ENCODE measurements at places on chromosomes 2 and 18.

DNA sequence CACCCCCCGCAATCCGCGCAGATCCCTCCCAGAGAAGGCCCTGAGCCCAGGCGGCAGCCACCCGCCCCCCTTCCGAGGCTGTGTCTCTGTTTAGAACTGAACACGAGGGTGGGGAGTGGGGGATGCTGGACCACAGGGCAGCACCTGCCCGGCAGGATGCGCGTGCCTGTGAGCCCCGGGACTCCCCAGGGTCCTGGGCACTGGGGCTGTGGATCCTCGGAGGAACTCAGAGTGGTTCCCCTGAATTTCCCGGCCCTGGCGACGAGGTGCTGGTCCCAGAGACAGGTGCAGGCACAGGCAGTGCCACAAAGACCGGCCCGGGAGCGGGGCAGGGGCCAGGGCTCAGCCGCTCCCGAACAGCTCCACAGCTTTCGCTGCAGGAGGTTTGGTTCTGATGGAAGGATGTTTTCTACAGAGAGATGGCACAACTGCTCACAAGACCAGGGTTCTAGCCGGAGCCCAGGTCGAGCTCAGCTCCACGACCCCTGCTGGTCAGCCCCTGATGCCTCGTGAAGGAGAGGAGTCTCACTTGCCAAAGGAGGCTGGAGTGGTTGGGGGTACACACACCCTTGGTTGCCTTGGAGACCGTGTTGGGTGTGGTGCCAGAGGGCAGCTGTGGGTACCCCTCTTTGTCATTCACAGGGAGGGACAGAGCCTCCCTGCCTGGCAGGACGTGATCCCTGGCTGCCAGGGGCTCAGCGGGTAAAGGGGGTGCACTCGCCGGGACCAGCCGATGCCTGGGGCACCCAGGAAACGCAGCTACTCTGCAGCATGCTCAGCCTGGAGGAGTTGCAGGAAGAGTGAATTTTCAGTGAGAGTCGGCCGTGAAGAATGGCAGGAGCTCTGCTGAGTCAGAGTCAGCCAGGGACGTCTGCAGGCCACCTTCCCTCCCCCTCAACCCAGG lies 4.4 kb upstream of the NEU4 start:
- DNase-seq, result no peak

GRCh38 chr2:108414256-108414876 lies 34.6 kb upstream of the GCC2 start:
- no peak for DNase-seq

GRCh38 chr2:75406131-75406581 lies 154.6 kb downstream of the EVA1A start:
- DNase-seq, result no peak

DNA sequence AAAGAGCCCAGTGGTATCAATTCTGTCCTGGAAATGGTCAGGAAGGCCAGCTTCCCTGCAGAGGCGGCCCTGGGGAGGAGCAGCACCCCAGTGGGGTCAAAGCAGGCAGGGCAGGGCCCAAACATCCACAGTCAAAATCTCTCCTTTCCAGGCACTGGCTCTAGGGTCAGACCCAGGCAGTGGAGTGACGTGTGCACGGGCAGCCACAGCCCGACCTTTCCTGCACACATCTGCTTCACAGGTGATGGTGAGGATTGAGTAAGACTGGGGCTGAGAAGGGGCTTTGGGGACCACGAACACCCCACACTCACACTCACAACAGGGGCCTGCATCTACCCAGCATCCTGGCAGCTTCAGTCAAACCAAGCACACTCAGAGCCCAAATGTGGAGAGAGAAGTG lies 97.8 kb upstream of the GLI2 start:
- DNase-seq, result no peak

GRCh38 chr2:209721497-209721896 lies 50.1 kb upstream of the UNC80 start:
- DNase-seq, result no peak

GRCh38 chr2:169659320-169659719 lies 34.9 kb downstream of the CFAP210 start:
- DNase-seq, result no peak

DNA sequence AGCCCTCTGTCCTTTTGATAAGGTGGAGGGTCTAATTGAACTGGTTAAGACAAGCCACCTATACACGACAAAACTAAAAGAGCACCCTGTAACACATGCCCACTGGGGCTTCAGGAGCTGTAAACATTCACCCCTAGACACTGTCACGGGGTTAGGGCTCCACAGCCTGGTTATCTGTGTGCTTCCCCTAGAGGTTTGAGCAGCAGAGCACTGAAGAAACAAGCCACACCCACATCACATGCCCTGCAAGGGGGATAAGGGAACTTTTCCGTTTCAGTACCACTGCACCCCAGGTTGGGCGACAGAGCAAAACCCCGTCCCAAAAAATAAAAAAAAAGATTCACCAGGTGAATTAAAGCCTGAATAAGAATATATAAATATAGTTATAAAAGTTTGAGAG lies 913.7 kb upstream of the ACVR2A start:
- DNase-seq, result no peak

- no peak for DNase-seq
Measured at GRCh38 chr18:8116341-8117005, 492.8 kb upstream of the RAB12 start.

DNA sequence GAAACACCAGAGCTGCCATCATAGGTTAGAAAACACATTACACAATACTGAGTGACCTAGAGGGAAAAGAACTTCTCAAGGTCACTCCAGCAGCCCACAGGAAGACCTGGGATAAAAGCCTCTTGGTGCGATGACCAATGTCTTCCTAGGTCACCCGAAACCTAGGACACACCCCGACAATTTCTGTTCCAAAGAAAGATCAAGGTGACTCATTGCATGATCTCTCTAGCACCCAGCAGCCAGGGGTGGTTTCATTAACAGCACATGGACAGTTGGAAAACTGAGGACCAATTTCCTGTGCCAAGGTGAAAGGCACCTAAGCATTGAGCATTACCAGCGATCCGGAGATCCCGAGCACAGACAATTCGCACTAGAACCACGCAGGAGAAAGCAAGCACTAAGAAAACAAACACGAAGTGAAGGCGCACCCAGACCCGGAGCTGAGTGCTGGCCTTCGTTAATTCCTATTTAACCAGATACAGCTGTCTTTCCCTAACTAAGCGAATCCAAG lies 1.5 kb downstream of the CACNB4 start:
- DNase-seq, result no peak

- DNase-seq, result no peak
Measured at GRCh38 chr2:24110660-24111303, 12.4 kb downstream of the PFN4 start.

GRCh38 chr2:74292751-74293150 lies 50.5 kb downstream of the SLC4A5 start:
- no peak for DNase-seq

DNA sequence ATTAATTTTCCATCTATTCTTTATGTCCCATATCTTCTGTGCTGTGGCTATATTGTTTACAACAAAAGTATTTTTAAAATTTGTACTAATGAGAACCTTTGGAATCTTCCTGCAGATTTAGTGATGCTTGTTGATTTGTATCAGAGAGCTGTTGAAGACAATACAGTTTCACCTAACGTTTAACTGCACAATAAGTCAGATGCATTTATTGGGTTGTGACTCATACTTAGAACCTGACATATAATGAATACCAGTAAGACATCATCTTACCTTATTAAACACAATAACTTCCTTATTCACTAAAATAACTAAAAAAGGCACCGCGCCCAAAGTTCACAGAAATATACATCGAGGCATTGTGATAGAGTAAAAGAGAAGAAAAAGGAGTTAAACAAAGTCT lies 43.8 kb upstream of the IL1R1 start:
- DNase-seq, result no peak

DNA sequence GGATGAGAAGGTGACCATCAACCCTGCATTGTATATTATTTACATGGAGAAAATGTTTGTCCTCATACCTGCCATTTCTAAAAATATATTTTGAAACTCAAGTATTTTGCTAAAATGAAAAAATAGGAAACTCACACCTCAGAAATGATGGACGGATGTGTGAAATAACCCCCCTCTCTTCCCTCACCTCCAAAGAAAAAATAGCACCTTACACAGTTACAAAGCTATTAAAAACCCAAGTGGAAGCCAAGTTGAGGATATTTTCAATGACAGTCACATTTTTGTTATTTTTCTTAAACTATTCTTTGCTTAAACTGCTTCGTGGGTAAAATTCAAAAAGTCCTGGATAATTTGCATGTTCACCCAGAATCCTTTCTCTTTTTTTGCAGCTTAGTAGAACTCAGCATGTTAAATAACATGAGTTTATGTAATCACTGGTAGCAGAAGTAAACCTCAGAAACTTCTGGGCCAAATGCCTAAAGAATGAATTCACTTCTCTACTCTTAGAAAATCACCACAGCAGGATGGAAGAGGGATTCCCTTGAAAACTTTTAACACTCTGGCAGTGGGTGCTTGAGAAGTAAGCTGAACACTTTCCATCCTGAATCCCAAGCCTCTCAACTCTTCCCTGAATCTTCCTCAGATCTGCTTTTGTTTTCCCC lies 768 bp downstream of the DSC1 start:
- no peak for DNase-seq

DNA sequence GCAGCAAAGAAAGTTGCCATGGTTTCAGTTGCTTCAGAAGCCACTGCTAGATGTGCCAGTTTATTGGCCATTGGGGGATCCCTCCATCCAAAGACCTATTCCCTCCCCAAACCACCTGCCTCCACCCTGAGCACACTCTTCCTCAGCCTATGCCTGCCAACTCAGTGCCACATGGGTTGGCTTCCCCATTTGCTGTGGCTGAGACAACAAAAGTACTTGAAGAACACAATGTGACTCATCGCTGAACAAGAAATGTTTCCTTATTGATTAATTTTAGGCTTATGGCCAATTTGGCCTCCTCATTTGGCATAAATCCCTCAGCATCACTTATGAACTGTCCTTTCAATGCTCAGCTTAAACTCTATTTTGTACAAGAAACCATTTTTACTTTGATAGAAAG lies 215.9 kb downstream of the TMEM247 start:
- no peak for DNase-seq

- DNase-seq, result no peak
Measured at GRCh38 chr18:23424616-23425015, 28.5 kb upstream of the RIOK3 start.

DNA sequence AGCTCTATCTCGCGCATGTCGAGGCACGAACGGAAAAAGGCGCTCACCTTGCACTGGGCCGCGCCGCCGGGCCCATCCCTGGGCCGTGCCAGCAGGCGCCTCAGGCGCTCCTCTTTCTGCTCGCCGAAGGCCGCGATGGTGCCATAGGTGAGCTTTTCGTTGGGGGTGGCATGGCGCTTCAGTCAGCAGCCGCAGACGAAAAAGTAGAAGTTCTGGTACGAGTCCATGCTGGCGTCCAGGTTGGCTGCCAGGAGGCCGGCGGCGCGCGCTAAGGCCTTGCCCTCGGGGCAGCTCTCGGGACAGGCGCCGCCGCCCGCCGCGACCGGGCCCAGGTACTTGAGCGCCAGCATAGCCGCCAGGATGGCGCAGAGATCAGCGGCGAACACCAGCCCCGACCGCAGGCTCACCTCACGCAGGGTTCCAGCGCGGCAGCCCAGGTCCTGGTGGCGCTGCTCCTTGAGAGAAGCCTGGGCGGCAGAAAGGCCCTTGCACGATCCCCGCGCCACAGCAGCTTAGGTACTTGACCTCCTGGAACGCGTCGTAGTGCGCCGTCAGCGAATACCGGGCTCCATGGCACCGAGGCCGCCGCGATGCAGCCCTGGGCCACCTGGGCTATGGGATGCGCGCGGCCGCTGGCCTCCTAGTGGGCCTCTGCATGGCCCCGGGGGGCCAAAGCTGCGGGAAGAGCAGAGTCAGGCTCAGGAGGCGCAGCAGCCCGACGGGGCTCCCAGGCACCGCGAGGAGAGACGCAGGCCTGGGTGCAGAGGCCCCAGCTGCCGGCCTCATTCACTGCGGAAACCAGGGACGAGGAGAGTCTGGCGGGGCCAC lies 12.8 kb downstream of the ALPG start:
- no peak for DNase-seq

GRCh38 chr2:75340560-75340959 lies 141.2 kb upstream of the TACR1 start:
- no peak for DNase-seq

DNA sequence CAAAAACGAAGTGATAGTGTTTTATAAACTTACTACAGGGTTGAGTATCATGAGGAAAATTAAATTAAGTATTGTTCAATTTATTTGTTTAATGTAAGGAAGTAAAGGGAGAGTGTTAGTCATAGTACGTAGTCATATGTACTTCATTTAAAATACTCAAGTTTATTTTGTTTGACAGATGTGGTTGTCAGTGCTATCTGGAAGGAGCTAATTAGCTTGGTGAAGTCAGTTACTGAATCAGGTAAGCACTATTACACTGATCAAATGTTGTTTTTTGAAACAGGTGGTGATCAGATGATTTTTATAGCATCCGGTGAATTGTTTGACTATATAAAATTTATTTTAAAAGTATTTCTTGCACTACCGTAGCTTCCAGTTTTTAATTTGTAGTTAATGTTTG lies 28.8 kb downstream of the RIF1 start:
- DNase-seq, result no peak

DNA sequence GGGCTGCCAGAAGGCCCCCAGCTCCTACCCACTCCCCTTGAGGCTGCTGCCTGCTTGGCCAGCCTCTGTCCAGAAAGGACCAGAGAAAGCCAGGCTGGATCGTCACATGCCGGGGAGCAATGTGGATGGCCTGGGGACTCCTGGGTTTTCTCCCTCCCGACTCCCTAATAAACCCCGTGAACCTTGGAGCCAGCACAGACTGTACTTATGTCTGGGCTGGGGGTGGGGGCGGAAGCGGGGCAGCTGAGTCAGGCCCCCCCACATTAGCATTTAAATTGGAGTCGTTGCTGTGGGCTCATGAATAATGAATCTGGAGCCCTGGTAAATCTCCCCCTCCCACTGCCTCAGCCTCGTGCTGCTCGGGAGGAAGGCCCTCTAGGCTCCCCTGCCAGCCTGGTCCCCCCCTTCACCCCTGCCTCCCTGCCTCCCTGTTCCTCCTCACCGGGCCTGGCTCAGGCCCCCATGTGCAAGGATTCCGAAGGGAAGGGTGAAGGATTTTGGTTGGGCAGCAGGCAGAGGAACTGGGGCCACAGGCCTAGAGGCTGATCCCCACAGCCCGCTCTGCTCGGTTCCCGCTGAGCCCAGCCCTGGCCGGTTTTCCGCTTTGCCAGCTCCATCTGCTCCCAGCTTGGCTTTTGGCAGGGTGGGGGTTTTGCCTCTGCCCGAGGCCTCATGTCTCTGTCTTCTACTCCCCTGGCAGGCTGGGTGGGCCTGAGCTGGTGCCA lies 7.3 kb upstream of the ASIC4 start:
- peak; percentile 98 for DNase-seq

GRCh38 chr2:239087046-239087710 lies 239.3 kb downstream of the TWIST2 start:
- DNase-seq, result no peak

DNA sequence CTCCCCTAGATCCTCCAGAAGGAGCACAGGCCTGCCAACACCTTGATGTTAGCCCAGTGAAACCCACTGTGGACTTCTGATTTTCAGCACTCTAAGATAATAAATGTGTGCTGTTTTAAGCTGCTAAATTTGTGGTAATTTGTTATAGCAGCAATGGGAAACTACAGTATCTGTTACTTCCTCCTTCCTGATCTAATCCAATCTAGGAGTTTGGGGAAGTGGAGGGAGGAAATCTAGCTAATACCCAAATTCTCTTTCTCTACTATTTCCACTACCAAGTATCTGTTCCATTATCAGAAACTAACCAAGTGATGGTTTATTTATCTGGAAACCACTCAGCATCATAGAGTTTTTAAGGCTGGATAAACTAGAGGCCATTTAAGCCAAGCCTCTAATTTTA lies 64.9 kb downstream of the AFF3 start:
- no peak for DNase-seq
